ENCODE measurements at places on chromosomes 16 and 17.

DNA sequence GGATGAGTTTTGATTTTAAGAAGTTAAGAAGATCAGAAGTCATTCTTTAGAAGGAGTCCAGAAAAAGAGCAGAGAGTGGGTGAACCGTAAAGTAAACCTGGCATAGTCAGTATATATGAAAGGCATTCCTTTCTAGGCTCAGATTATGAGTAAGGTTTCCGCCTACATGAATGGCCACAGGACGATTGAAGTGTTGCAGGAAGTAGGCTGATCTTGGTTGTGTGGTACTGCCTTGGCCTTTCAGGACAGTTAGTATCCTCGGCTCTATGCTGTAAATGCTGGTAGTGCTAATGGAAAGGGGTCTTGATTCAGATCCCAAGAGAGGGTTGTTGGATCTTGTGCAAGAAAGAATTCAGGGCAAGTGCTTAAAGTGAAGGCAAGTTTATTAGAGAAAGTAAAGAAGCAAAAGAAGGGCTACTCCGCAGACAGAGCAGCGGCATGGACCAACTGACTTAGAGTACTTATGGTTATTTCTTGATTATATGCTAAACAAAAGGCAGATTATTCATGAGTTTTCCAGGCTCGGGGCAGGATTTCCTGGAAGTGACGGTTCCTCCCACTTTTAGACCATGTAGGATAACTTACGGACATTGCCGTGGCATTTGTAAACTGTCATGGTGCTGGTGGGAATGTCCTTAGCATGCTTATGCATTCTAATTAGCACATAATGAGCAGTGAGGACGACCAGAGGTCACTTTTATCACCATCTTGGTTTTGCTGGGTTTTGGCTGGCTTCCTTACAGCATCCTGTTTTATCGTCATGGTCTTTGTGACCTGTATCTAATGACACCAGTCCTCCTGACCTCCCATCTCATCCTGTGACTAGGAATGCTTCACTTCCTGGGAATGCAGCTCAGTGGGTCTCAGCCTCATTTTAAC, 164.8 kb downstream of the SNX29 start:
- no peak for DNase-seq

GRCh38 chr17:45316434-45317110, at the start of gene MAP3K14:
Gene MAP3K14 (minus strand): TSS chr17:45317020. CDS start chr17:45290745, 26,275 bp downstream.
- no peak for DNase-seq

- DNase-seq, result no peak
Observed at GRCh38 chr16:71536752-71537499, 10.7 kb downstream of the CHST4 start.

GRCh38 chr16:53445534-53445933, 11.3 kb downstream of the RBL2 start:
- DNase-seq, result no peak

GRCh38 chr17:66531851-66532295, 229.5 kb downstream of the PRKCA start:
- DNase-seq, result no peak

DNA sequence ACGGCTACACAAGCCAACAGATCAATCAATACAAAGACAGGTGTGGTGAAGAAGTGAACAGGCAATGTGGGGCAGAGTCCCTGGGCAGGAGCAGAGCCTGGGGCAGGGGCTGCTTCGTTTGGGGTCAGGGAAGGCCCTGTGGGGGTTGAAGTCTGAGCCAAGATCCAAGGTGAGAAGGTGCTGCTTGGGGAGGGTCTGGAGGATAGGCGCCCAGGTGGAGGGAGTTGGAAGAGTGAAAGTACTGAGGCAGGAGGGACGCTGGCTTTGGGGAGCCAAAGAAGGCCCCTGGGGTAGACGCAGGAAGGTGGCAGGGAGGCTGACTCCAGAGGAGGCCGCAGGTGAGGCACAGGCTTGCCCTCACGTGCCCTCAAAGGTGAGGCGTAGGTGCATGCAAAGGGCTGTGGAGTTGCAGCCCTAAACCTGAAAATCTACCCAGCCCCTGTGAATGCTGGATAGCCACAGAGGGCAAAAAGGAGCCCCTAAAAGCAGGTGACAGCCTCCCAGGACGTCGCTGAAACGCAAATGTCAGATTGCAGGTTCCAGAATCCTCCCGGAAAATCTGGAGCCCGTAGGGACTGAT, 33.3 kb downstream of the WFDC1 start:
- no peak for DNase-seq

DNA sequence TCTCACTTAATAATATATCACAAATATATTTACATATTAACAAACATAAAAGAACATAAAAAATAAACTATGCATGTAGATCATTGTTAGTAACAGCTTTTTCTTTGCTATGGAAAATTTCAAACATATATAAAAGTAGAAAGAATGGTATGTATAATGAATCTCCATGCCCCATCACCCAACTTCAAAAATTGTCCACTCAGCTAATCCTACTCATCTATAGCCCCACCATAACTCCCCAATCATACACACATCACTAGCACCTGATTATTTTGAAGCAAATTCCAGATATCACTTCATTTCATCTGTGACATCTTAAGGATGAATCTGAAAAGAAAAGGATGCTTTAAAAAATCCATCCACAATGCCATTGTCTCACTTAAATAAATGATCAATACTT, 46.8 kb downstream of the SHISA6 start:
- no peak for DNase-seq

DNA sequence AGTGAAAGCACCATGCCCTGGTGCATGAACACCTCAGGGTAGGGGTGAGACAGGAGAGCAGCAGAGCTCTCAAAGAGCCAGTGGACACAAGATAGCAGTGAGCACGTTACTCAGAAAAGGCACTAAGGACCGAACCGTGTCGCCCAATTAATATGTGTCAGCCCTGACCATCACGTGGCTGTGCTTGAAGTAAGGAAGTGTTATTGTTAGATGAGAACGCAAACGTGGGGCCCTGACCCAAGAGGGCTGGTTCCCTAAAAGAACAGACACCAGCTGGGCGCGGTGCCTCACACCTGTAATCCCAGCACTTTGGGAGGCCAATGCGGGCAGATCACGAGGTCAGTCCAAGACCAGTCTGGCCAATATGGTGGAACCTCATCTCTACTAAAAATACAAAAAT, 16.3 kb downstream of the AXIN1 start:
- no peak for DNase-seq

- no peak for DNase-seq
Observed at GRCh38 chr17:5943982-5944381, 126.2 kb upstream of the WSCD1 start.

Measured in stimulated activated CD8-positive, alpha-beta memory T cell treated with anti-CD3 and anti-CD28 coated beads, Interleukin-15, amount 100 ng/mL, for 4 hours (primary cell).